ENCODE measurements at places on chromosomes 2 and 18.

- no peak for DNase-seq
Measured at GRCh38 chr2:174076040-174076439, 110.9 kb upstream of the SP3 start.

GRCh38 chr2:196242131-196242620 is 70.8 kb upstream of the STK17B start:
- DNase-seq = no peak

- no peak for DNase-seq
Measured at GRCh38 chr2:212677466-212677865, 138.9 kb upstream of the ERBB4 start.

GRCh38 chr2:201939453-201939941 is 94.2 kb upstream of the FZD7 start:
- DNase-seq = no peak

DNA sequence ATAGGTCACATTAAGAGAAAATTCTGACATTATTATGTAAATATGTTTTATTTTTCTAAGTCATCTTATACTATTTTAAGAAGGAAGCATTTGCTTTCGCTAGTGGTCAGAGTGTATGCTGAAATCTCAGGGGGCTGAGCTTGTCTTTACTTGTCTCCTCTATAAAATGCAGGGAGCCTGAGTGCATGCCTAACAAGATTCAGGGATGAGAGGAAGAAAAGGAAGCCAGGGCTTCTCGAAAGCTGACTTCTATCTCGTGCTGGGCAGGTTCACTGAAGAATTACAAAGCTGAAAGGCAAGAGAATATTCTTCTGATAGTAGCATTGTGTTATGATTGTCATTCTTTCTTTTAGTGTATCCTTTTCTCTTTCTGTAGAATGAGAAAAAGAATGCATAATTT is 467.4 kb downstream of the SOX11 start:
- no peak for DNase-seq

DNA sequence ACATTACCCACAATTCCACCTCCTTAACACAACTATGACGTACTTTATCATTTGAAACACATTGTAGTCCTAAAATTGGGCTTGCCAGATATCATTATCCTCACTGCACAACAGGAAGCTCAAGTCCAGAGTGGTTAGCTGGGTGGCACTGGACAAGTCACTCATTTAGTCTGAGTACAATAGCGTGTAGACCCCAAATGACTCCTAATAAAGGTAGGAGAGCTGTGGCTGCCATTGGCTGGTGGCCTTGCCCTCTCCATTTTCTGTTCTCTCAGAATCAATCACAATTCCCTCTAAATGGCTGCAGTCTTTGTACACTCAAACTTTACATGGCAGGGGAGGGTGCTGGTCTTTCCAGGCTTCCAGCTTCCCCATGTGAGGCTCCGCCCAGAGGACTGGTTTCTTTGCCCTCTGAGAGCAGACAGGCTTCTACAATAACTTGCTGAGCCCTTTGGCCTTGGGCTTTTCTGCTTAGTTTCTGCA is 11.7 kb downstream of the PSTPIP2 start:
- no peak for DNase-seq

DNA sequence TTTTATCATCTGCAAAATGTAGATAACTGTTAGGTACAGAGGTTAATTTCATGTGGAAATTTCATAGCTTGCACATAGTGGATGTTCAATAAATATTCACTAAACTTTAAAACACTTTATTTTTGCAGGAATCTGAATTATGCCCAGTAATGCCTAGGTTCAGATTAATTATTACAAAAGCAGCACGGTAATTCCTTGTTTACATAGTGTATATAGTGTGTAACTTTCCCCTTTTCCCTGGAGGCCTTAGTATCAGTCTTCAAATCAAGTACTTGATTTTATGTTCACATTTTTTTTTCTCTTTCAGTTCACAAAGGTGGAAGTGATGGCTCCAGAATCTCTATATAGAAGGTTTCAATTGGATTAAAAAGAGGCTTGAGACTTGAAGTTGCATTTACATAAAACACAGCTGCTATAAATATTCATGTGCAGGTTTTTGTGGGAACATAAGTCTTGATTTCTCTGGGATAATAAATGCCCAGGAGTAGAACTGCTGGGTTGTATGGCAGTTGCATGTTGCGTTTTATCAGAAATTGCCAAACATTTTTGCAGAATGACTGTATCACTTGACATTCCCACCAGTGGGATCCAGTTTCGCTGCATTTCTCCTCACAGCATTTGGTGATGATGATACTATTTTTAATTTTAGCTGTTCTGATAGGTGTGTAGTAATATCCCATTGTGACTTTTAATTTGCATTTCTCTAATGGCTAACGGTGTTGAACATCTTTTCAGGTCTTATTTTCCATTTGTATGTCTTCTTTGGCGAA is 27.6 kb upstream of the LGALSL start:
- no peak for DNase-seq

- no peak for DNase-seq
Measured at GRCh38 chr2:133843091-133843490, 274.8 kb upstream of the NCKAP5 start.

GRCh38 chr18:463403-463802 is 37.1 kb downstream of the COLEC12 start:
- no peak for DNase-seq

GRCh38 chr2:218745559-218746469 is 35.2 kb downstream of the TTLL4 start:
- DNase-seq = no peak

DNA sequence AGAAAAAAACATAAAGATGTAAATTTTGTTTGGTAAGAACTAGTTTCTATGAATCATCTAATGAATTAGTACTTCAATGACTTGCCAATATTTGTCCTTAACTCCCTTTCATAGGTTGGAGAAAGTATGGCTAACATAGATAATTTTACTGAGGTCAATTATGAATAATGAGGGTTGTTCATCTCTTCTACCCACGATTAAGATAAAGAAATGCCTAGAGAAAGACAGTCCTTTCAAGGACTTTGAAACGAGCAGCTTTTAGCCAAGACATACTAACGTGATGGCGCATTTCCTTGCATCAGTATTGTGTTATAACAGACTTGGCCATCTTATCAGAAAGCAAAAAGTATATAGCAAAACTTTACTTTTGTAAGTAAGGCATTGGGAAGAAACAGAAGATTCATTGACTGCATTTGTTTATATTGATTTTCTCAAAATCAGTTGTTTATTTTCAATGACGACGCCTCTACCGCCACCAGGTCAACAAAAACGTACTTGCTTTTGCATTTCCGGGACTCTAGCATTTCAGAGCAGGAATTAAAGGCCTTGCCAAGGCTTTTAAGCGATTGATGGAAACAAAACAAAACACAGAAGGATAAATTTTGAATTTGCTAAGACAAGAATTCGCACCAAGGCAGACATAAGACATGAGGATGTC is 961 bp downstream of the RBM43 start:
- DNase-seq = no peak

DNA sequence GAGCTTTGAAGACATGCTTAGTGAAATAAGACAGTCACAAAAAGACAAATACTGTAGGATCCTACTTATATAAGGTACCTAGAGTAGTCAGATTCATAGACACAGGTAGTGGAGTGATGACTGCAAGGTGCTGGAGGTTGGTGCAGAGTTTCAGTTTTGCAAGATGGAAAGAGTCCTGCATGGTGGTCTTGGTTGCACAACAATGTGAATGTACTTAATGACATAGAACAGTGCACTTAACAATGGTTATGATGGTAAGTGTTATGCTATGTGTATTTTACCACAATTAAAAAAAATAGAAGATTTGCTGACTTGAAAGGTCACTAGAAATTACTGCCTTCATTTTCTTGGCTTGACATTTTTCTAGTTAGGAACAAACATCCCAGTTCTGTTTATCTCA is 9.5 kb downstream of the CERS6 start:
- no peak for DNase-seq

GRCh38 chr2:6443061-6443823 is 422.5 kb downstream of the CMPK2 start:
- DNase-seq = no peak

- DNase-seq = no peak
Measured at GRCh38 chr2:17208511-17208910, 309.7 kb downstream of the RAD51AP2 start.

DNA sequence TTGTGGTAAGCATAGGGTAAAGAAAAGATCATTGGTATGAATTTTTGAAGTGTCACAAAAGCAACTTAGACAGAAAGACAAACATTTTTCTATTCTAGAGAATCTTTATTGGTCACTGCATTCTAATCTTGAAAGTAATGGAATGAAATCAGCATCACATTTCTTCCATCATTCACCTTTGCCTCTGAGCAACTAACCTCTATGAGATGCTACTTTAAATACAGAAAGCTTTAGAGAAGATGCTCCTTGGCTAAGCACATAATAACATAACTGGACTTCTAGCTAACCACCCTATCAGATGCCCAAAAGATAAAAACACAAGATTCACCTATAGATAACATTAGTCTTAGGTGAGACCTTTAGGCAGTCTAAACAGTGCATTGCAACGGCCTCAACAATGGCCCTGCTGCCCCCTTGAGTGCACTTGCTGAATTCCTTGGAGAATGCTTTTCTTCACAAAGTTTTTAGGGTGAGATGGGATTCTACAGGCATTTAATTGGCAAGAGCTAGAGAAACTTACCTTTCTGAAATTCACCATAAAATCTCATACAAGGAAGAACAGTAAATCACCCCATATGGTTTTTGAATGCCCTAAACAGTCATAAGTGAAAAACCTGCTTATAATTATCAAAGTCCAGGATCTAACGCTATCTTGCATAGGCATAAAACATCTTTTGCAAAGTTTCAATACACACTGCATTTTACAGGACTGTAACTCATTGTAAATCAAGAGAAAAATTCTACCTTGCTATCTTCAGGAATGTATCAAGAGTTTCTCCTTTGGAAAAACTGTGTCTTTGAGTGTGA is 791.3 kb upstream of the CHAC2 start:
- DNase-seq = no peak

DNA sequence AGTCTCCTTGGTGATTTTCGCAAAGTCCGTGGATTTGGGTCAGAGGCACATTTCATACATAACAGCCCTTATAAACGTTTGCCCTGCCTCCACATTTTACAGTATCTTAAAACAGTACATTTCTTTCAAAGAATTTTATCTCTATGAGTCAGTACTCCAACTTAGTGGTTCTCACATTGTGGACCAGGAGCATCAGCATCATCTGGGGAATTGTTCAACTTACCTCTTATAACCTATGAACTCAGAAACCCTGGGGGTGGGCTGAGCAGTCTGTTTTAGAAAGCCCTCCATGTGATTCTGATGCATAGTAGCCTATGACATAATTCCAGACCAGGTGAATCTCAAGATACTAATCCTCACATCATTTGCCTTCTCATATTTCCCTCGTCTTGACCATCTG is 12.4 kb downstream of the SUPT7L start:
- no peak for DNase-seq

DNA sequence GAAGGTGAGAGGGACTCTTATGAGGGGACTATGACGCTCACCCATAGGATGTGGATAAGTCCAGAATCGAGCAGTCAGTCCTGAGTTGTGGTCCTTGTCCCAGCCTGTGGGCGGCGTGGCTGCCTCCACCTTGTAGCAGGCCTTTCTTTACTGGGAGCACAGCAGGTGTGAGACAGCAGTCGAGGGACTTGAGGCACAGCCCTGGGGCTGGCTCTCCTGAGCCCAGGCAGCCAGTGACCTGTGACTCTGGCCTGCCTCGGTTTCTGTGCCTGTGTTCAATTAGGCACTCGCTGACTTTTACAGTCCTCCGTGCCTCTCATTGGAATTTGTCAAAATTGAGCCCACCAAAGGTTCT is 8.3 kb downstream of the PPP1R7 start:
- DNase-seq = no peak
